ENCODE measurements at places on chromosomes 7 and 10. TPM values are rescaled to one million over a fixed set of nuclear protein-coding genes. Genes with fewer than 3 reads are reported as not detected.

Gene GPR15LG
- total RNA-seq, result not detected

Gene CALU
- 15.9 TPM for total RNA-seq

Gene NOS3
- 5.1 TPM for total RNA-seq

GRCh38 chr10:130713135-130713534, 576.9 kb downstream of the GLRX3 start:
- DNase-seq, result no peak
- H3K27me3 ChIP-seq, result no peaks in the 10 kb centered on the region
- no peak overlapping the region for H3K27ac ChIP-seq
- H3K36me3 ChIP-seq, result no peaks in the 10 kb centered on the region

DNA sequence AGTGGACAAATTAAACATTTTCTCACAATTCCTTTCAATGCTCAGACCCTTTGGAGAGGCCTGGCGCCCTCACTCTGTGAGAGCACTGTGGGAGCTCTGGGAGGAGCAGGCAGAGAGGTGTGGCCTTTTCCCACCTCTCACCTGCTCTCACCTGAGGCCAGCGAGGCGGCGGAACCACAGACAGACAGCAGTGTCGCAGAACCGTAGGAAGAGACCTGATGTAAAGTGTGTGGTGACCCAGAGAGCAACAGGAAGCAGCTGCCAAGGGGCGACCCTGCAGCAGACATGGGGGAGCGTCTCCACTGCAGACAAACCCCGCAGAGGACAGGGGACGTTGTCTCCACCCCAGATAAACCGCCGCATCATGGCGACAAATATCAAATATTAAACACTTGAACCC, 15.6 kb upstream of the PARP12 start:
- no peaks in the 10 kb centered on the region for H3K4me1 ChIP-seq
- DNase-seq, result no peak
- no peak overlapping the region for H3K4me3 ChIP-seq
- H3K27ac ChIP-seq, result no peak overlapping the region

GRCh38 chr10:95836610-95837355, 71.0 kb upstream of the CC2D2B start:
- no peak overlapping the region for H3K27ac ChIP-seq
- no peak overlapping the region for H3K4me3 ChIP-seq
- H3K27me3 ChIP-seq, result no peaks in the 10 kb centered on the region
- H3K4me1 ChIP-seq, result no peaks in the 10 kb centered on the region

- DNase-seq, result no peak
- H3K27ac ChIP-seq, result no peak overlapping the region
- H3K4me1 ChIP-seq, result no peaks in the 10 kb centered on the region
- H3K4me3 ChIP-seq, result no peak overlapping the region
Observed at GRCh38 chr10:132876993-132877431, 65.4 kb downstream of the CFAP46 start.

DNA sequence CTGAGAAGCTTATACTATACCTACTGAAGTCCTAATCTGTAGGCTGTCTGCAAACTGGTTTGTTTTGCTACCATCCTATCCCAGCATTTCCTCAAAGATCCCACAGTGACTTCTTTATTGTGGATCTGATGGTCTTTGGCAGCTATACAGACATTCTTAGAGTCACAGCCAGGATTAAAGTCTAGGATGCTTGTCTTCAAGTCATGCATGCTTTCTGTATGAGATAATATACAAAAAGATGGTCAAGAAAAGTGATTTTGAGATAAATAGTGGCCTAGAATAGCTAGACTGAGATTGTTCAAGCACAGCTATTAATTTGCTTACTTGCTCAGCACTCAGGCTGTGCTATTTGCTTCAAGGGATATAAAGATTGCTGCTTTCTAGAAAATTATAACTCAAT, 454.4 kb downstream of the AUTS2 start:
- H3K4me3 ChIP-seq, result no peak overlapping the region
- no peaks in the 10 kb centered on the region for H3K27me3 ChIP-seq

- DNase-seq, result no peak
- no peaks in the 10 kb centered on the region for H3K36me3 ChIP-seq
- H3K4me3 ChIP-seq, result no peak overlapping the region
- H3K4me1 ChIP-seq, result no peaks in the 10 kb centered on the region
Observed at GRCh38 chr7:18590744-18591340, 95.3 kb downstream of the HDAC9 start.

GRCh38 chr7:123433665-123434064, 100.7 kb downstream of the IQUB start:
- no peak overlapping the region for H3K4me3 ChIP-seq
- DNase-seq, result no peak
- H3K27me3 ChIP-seq, result no peaks in the 10 kb centered on the region
- no peaks in the 10 kb centered on the region for H3K4me1 ChIP-seq
- no peak overlapping the region for H3K27ac ChIP-seq
- H3K36me3 ChIP-seq, result no peaks in the 10 kb centered on the region

Measured in T-cell (primary cell).